ENCODE measurements at places on chromosomes 13 and 19. TPM values are rescaled to one million over a fixed set of nuclear protein-coding genes. Genes with fewer than 3 reads are reported as not detected.

The PDX1 gene
- total RNA-seq = not detected

The CEACAM5 gene
- total RNA-seq = not detected

The C19orf73 gene
- 1.9 TPM for total RNA-seq

The CGB2 gene
- total RNA-seq = not detected

The ZNF649 gene
- total RNA-seq = 11.6 TPM

The SHFL gene
- total RNA-seq = 28.3 TPM

The SLITRK5 gene
- not detected for total RNA-seq

The PSG4 gene
- total RNA-seq = not detected

The CYP2A7 gene
- not detected for total RNA-seq

The NFIX gene
- 6.2 TPM for total RNA-seq

The PROSER1 gene
- total RNA-seq = 78.8 TPM

The TEAD2 gene
- not detected for total RNA-seq

The ZNF208 gene
- total RNA-seq = 0.96 TPM

The PSG1 gene
- total RNA-seq = not detected

The ZNF296 gene
- total RNA-seq = 1.1 TPM

The GPR183 gene
- 37.4 TPM for total RNA-seq

The ELSPBP1 gene
- not detected for total RNA-seq

The TSC22D1 gene
- 8.8 TPM for total RNA-seq

The ZNF69 gene
- 0.95 TPM for total RNA-seq

The ZNF266 gene
- 21.9 TPM for total RNA-seq

The ZNF549 gene
- total RNA-seq = 1.8 TPM

The MISP gene
- total RNA-seq = not detected

The S1PR2 gene
- 3.4 TPM for total RNA-seq

The CLEC17A gene
- 0.15 TPM for total RNA-seq

The SLC8A2 gene
- not detected for total RNA-seq

The CEACAM3 gene
- total RNA-seq = not detected

The UPF3A gene
- 36.9 TPM for total RNA-seq

The EHD2 gene
- total RNA-seq = 0.27 TPM

The TMEM147 gene
- total RNA-seq = 63.1 TPM

The FFAR1 gene
- total RNA-seq = not detected

Data from activated naive CD4-positive, alpha-beta T cell treated with anti-CD3 and anti-CD28 coated beads for 36 hours (primary cell).